ENCODE measurements at places on chromosomes 5 and 9. TPM values are rescaled to one million over a fixed set of nuclear protein-coding genes. Genes with fewer than 3 reads are reported as not detected.

DNA sequence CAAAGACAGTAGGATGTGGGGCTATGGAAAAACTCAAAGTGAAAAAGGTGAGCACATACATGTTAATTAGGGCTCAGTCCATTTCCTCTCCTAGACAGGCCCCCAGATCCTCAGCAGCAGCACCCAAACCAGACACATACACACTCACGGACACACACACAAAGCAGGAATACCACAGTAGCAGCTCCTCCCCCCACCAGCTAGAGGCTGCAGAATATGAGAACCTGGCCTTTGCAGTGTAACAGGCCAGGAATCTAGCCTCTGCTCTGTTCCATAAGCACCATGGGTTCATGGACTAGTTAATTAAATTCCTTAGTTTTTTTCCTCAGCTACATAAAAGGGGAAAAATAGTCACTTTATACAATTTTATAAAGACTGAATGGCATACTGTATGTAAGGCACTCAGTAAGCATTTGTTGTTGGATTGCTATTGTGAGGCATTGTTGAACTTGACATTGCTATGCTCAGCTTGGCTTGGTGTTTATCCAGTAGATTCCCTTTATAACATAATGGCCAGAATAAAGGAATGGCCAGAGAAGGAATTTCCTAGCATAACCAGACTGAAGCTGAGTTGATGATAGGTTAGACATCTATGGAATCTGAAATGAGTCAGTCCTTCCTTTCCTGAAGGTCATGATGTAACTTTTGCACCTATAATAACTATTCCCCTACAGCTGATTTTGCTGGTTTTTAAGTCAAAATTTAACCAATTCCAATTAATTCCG is 186.8 kb downstream of the SEMA5A start:
- DNase-seq, result no peak

GRCh38 chr5:96772111-96772510 is 35.6 kb downstream of the ERAP1 start:
- no peak for DNase-seq

GRCh38 chr5:65892801-65893200 is 33.6 kb upstream of the ERBIN start:
- no peak for DNase-seq

DNA sequence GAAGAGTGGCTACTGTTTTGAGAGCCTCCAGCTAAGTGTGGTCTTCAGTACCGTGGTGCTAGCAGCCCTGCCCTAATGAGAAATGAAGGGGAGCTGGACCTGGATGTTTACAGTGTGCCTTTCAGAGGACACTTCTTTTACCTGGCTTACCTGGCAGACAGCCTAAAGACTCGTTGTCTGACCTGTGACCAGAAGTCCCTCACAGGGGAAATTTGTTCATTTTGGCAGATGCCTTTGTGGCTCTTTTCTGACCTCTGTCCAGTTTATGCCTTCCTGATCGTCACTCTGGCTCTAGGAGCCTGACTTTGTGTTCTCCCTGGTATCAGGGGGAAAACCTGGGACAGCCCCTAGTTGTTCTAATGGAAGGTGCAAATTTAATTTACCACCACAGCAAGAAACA is 475.1 kb downstream of the DMRTA1 start:
- DNase-seq, result no peak

DNA sequence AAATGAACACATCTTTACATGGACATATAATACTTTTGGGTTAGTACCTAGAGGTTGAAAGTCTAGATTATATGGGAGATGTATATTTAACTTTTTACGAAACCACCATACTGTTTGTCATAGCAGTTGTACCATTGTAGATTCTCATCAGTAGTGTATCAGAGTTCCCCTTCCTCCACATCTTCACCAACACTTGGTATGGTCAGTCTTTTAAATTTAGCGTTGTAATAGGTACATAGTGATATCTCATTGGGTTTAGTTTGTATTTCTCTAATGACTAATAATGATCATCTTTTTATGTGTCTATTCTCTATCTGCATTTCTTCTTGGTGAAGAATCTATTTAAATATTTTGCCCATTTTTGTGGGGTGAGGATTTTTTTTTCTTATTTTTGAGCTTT is 137.5 kb downstream of the NR3C1 start:
- DNase-seq, result no peak

The OR1J2 gene
- not detected for total RNA-seq

- no peak for DNase-seq
These were observed 37.3 kb downstream of the FSD1L start for GRCh38 chr9:105485131-105485530.

DNA sequence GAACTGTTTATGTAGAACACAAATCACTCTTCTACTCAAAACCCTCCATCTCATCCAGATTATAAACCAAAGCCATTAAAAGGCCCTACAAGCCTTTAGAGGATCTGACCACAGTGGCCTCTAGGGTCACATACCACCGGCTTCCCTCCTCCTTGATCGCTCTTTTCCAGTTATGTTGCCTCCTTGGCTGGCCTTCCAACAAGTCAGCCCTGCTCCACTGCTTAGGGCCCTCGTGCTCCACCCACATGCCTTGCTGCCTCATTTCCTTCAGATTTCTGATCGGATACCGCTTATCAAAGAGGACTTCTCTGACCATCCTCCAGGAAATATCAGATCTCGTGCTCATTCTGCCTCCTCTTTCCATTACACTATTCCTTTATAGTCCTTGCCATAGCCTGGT is 139.4 kb upstream of the RAI14 start:
- DNase-seq, result no peak

The CCNO gene
- total RNA-seq, result not detected

DNA sequence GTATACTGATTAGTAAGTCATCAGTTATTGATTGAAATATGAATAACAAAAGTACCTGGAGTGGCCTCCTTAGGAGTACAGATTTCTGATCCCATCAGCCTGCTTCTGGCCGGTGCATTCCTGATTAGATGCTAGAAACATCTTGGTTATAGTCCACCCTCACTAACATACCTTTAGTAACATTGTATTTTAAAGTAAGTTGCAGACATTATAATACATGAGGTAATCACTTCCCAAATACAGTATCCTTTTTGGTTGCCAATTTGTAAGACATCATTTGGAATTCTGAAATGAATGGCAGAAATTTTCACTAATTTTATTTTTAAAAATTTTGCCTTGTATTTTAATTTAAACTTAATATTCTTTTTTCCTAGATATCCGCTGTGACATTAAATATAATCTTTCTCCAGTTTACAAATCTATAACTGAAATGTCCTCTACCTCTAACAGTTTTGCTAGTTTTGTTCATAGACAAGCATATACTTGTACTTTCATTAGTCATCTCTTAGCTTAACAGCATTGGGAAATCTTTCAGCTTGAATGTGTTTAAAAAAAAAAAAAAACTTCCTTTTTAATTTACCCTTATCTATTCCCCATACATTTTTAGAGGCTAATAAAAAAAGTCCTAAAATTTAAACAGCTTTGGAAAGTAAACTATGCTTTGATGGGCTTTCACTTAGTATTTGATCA is 178.9 kb downstream of the XRCC4 start:
- DNase-seq, result no peak

GRCh38 chr9:127116957-127117356 is 5.5 kb downstream of the ANGPTL2 start:
- no peak for DNase-seq

DNA sequence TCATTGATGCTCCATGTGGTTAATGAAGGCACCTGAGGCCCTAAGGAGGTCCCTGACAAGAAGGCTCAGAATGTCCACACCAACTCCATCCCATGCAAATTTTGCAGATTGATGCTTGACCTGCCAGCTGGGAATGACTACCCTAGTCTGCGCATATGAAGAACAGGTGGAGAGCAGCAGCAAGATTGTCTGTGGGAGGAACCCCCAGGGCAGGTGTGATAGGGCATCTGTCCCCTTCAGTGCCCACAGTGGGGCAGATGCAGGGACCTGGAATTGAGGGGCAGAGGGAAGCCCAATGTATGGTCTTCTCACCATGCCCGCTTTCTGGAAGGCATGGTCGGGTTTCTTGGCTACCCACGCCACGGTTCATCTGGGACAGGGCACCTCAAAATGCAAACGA is 79.6 kb downstream of the MACROH2A1 start:
- DNase-seq, result no peak

- no peak for DNase-seq
These were observed 75.1 kb downstream of the MRPS27 start for GRCh38 chr5:72244862-72245371.

DNA sequence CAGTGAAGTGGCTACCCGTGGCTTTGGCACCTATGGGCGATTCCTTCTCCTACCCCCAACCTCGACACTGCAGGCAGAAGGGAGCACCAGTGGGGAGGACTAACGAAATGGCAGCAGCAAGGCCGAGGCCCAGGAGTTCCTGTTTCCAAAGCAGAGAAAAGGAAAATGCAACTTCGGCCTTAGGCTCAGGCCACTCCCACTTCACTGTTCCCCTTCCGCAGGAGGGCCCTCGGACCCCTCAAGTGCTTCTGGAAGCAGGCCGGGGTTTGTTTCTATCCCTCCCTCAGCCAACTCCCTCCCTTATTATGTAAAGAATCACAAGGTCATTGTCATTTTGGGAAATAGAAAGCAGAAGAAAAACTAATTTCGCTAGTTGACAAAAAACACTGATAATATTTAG is 36.4 kb upstream of the NKX2-5 start:
- DNase-seq, result no peak

GRCh38 chr5:43038496-43038989 is 1.6 kb downstream of the ANXA2R start:
- DNase-seq, result no peak

The TICAM2 gene
- 0.37 TPM for total RNA-seq

DNA sequence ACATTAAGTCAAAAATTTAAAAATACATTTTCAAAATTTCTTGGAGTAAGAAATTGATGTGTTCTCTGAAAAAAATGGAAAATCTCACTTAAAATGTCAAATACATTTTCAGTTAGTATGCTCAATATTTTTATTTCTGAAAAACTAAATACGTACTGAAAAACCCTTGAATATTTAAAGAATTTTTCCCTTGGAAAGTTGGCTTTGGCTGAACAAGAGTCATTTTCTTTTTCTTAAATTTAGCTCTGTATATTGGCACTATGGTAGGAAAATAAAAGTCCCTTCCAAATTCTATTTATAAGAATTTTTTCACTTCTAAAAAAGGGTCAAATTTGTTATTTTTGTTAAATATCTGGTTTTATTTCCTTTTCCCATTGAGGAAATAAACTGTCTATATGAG is 29.0 kb upstream of the CDH18 start:
- DNase-seq, result no peak

- DNase-seq, result no peak
These were observed 29.5 kb upstream of the TRIM14 start for GRCh38 chr9:98148486-98148885.

GRCh38 chr9:124122813-124123462 is 111.4 kb downstream of the LHX2 start:
- DNase-seq, result no peak

The C7 gene
- 76.1 TPM for total RNA-seq

The ZCCHC9 gene
- total RNA-seq, result 14.9 TPM

The TAF11L6 gene
- total RNA-seq, result not detected

Data from right lobe of liver (tissue), 6 donors.